ENCODE measurements at places on chromosomes 1 and 21.

DNA sequence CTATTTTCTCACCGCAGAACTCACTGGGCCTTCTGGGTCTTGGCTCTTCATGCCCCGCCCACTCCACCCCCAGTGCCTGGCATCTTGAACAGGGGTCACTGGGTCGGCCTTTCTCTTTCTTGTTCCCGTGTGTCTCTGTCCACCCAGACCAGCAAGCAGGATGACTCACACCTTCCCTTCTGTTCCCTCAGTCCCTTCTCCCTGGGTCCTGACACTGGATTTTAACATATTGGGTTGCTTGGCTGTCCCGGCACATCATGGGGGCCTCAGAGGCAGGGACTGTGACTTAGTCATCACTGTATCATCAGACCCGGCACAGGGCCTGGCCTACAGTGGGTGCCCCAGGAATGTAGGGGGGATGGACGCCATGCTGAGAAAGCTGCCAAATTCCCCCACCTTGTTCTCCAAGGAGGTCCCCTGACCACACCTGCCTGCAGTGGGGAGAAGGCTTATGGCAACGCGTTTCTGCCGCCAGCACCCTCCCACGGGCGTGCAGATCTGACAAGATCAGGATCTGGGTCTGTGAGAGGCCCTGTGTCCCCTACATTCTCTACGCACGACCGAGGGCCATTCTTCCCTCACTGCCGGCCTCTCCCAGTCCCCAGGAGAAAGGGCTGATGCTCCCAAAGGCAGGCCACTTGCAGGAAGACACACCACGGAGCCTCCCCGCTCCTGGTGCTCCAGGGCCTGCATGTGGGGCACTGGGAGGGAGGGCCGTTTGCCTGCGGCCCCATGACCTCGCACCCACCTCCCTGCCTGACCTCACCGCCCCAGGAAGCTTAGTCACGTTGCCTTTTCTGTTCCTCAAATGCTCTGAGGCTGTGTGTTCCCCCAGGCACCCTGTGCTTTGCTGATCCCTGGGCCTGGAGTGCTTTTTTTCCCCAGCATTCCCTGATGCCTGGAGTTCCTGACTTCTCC lies 157.2 kb upstream of the TMEM51 start:
- no peak for DNase-seq

DNA sequence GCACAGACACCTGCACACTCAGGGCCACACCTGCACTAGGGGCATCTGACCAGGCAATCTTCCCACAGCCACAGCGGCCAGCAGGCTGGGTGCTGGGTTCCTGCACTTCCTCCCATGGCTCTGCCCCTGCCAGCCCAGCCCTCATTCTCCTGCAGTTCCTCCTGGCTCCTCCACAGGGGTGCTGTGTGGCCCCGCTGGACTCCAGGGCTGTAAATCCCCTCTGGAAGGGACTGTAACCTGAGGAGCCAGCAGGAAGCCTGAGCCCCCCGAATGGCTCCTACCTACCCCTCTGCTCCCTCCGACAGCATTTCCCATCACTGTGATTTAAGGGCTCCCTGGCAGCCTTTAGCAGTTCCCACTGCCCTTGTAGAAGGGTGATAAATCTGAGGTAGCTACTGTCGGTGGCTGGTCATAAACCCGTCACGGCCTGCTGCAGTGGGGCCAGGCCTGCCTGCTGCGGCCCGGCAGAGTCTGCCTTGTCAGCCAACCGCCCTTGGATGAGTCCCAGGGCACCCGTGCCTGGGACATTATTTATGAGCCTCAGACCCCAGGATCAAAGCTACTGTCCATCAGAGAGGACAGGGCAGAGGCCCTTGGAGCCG lies 8.8 kb downstream of the UBL4B start:
- no peak for DNase-seq

- DNase-seq = no peak
Measured at GRCh38 chr1:226665505-226666163, 73.4 kb downstream of the ITPKB start.

DNA sequence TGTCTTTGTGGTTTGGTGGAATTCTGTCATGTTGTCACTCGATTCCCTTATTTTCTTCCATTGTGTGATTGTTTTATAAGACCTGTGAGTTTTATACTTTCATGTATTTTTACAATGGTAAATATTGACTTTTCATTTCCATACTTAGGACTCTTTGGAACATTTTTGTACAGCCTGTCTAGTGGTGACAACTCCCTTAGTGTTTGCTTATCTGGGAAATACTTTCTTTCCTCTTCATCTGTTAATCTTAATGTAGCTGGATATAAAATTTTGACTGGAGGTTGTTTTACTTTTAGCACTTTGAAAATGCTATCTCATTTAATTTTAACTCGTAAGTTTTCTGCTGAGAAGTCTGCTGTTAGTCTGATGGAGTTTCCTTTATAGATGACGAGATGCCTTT lies 310.5 kb downstream of the NUF2 start:
- DNase-seq = no peak

DNA sequence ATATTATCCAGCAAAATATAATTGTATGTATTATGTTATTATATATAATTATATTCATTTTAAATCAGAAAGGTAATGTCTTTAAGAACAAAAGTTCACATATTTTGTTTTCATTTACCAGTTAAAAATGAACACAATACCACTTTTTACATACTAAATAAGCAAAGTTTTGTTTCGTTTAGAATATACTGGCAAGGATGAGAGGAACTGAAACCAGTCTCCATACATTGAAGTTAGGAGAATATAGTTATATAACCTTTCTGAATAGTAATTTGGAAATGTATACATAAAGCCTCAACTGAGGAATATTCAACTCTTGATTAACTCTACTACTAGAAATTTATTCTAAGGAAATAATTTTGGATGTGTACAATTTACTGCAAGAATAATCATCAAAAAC lies 110.5 kb downstream of the ZNF644 start:
- no peak for DNase-seq

DNA sequence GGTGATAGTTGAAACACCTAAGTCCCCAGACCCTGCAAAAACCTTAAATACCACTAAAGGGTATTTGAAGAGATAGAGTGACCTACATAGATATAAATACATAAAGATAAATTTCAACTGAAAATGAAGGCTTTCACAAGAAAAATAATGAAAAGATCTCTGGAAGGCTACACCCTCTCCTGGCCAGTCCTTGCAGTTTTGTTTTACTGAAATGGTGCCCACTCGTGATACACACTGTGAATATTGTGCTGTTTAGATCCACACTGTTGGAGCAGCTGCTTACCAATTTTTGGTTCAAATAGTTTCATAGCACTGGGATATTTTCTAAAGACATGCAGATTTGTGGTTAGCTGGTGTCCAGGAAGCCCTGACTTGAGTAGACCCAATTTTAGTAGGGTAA lies 31.5 kb upstream of the RNF187 start:
- no peak for DNase-seq

DNA sequence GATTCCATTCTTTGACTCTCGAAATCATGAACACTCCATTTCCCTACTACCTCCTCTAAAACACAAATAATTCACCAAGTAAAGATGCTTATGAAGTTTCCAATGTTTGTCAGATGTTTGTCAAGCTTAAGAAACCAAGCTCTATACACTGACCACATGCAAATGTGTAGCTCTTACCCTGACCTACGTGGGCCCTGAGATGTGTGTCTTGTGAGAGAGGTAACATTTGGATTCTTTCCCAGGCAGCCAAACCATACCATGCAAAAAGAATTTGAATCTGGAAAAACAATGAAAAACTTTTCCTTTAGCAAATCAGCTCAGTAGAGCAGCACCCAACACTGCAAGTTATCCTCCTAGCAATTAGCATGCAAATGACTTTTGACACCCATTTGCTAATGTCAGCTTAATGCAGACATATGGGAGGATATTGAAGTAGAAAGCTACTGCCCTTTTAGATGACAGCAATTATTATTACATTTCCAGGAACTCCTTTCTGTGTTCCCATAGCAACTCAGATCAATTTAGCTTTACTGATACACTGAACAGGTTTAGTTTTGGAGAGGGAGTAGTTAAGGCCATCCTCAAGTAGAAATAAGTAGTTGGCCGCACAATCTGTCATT lies 83.2 kb upstream of the RGS4 start:
- no peak for DNase-seq

DNA sequence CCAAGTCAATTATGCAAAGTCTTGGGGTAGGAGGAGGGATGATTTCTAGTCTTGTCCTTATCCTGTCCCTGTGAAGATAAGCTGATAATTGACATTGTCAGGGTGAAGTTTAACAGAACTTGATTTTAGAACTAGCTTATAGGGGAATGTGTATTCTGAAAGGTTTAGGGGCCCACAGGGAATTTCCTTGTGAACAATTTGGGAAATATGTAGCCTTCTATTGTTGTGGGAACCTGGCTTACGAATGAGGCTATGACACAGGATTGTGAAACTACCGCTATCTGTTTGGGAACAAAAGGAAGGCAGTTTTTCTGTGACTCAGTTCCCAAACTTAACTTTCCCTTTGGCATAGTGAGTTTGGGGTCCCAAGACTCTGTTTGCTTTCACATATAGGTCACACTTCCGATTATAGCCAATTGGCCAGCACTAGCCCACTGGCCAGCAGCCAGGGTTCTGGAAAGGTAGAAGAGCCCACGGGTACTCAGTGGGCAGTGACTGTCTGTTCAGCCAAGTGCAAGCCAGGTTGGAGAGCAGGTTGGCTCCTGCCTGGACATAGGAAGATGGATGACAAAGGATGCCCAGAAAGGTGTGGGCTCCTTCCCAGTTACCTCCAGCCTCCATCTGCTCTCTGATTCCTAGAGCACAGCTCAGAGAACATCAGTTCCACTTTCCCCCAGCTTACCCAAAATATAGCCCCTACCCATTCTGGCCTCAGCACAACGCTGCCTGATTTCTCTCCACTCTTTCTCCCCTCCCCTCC lies 35.5 kb downstream of the H3-3A start:
- DNase-seq = no peak

DNA sequence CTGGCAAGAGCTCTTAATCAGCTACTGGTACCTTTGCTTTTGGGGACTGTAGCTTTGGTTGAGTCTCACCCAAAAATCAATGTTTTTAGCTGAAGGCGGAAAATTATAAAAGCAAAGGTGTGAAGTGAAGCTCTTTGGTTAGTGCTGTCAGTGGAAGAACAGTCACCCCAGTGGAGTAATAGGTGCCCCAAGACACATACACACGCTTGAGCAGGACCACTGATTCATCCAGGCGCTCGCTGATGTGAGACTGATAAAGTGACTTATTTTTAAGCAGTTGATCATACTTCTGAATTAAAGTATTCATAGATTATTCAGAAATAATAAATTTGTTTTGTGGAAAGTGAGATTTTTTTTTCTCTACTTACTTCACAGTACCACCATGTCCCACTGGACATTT lies 37.1 kb downstream of the TGFB2 start:
- no peak for DNase-seq

- DNase-seq = no peak
Measured at GRCh38 chr1:29893046-29893723, 656.9 kb downstream of the PTPRU start.

DNA sequence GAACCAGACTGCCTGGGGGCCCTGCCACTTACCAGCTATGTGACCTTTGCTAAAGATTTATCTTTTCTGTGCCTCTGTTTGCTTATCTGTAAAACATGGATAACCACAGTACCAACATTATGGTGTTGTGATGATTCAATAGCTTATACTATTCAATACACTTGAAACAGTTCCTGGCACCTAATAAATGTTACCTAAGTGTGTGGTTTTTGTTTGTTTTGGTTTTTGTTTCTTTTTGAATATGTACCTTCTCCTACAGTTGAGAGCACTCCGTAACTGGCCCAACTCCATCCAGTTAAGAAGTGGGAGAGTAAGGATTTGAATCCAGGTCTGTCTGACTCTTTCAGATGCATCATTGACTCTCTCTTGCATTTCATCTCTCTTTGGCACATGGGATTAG lies 125.8 kb upstream of the C8B start:
- DNase-seq = no peak

DNA sequence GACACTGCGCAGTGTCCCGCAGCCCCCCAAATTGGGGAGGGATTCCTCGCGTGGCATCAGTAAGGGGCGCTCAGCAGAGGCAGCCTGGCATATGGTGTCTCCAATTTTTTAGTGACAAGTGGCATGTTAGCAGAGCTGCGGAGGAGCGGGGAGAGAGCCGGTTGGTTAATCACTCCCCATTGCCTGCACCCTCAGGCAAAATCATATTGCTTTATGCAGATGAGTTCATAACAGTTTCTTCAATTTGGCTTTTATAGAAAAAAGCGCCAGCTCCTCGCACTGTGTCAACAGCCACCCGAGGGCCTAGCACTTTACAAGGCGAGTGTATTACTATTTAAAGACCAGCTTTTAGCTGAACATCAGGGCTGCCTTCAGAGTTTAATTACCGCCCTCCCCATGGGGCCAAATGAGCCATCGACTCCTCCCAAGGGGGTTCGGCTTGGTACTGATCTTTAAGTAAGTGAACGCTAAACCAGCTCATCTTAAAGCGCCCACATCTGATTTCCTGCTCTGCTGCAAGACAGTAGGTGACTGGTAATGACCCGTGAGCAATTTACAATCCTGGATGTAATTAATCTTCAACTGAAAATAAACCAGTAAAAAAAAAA lies 298.9 kb downstream of the DSCAM start:
- no peak for DNase-seq

- no peak for DNase-seq
Measured at GRCh38 chr1:205170532-205171269, 40.8 kb downstream of the DSTYK start.

GRCh38 chr1:97245026-97245425 lies 523.4 kb downstream of the PTBP2 start:
- no peak for DNase-seq

DNA sequence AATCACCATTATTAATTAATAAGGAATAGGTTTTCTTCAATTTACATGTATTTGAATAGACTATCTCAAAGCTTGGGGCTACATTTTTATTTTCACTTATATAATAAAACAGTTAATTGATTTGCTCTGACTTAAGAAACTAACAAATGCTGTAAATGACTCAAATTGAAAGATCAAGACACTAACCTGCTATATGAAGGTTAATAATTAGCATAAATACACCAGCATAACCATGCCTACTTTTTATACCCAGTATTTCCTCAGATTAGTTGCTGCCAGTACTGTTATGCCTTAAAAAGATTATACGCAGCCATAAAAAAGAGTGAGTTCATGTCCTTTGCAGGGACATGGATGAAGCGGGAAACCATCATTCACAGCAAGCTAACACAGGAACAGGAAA lies 1545.1 kb downstream of the AMY1C start:
- no peak for DNase-seq

DNA sequence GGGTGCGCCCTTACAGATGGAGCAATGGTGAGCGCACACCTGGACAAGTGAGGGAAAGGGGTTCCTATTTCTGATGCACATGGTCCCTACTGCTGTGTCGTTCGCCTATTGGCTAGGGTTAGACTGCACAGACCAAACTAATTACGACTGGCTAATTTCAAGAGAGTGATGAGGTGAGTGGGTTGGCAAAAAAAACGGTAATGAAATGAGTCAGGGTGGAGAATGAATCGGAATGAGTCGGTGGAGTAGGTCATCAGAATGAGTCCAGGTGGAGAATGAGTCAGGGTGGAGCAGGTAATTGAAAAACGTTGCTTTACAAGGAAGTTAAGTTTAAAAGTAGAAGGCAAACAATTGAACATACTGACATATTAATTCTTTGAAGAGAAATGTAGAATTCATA lies 79.8 kb downstream of the WDR4 start:
- no peak for DNase-seq
